ENCODE measurements at places on chromosomes 2 and 18. TPM values are rescaled to one million over a fixed set of nuclear protein-coding genes. Genes with fewer than 3 reads are reported as not detected.
A peak's percentile ranks its signal among the peaks of the same experiment; 100 is the strongest.

The FOXI3 gene
- not detected for total RNA-seq

- no peak for DNase-seq
Observed at GRCh38 chr2:173942861-173943523, 22.2 kb downstream of the SP3 start.

GRCh38 chr2:39735648-39736047, 43.4 kb downstream of the THUMPD2 start:
- no peak for DNase-seq

- no peak for DNase-seq
Observed at GRCh38 chr2:43332653-43333052, 106.2 kb upstream of the ZFP36L2 start.

DNA sequence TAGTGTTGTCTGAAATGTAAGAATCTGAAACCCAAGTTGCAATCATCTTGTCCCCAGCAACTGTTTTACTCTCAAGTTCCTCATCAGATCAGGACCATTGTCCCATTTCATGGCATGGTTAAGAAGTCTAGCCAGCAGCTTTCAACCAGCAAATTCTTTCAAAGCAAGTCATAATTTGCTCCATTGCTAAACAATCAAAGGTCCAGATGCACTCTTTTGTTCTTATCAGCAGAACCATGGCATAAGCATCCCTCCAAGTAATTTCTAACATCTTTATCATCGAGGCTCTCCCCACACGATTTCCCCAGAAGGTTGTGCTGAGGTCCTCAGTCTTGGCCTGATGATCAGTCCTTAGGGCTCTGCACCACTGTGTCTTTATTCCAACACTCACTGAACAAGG, 67.5 kb upstream of the APCDD1 start:
- no peak for DNase-seq

GRCh38 chr18:42255908-42256765, 301.1 kb downstream of the PIK3C3 start:
- no peak for DNase-seq

The CARF gene
- total RNA-seq = 9.9 TPM

The OST4 gene
- 222 TPM for total RNA-seq

- no peak for DNase-seq
Observed at GRCh38 chr18:62812242-62812641, 96.9 kb downstream of the PHLPP1 start.

The POTEC gene
- not detected for total RNA-seq

The GCKR gene
- total RNA-seq = 0.65 TPM

DNA sequence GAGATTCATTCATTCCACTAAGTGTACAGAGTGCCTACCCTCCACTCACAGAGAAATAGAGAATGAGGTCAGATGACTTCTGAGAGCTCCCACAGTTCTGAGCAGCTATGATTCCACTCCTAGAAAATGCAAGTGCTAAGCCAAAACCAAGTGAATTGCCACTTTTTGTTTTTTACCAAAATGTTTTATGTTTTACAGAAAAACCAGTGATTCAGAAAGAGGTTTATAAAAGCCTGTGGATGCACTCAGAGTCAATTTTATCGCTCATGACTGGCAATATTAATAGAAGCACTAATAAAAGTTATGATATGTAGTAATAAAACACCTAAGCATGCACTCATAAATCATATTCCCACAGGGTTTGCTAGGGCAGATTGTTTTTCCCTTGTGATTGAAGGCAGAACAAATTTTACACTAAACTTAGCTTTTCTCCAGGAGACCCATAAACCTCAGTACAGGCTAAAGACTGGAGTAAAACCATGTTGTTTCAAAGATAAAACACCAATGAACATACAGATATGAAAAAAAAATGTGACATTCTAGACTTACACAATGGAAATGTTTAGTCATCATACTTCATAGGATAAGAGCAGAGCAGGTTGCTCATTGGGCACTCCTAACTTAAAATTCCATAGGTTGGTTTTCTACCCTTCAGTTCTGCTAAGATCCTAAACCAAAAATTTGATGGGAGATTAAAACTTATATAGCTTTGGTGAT, 67.5 kb downstream of the PDK1 start:
- no peak for DNase-seq

- no peak for DNase-seq
Observed at GRCh38 chr2:170486730-170487129, 228.4 kb upstream of the SP5 start.

The RBM43 gene
- 8.5 TPM for total RNA-seq

GRCh38 chr2:179186126-179186525, 78.5 kb downstream of the SESTD1 start:
- no peak for DNase-seq

DNA sequence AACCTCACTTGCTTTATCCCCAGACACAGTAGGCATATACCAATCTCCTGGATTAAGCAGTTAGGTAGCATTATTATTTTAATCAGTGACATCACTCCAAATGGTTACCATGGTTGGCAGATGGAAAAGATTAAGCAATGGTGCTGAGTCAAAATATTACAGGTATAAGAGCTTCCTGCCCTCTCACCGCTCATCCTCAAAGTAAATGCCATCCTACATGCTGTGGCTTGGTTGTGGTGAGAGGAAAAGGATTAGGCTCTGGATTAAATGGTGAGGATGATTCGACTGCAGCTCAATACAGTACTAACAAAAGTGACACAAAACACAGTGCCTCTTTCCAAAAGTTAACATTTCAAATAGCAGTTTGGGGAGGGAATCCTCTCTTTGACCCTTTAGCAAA, 108.9 kb upstream of the ACAA2 start:
- no peak for DNase-seq

GRCh38 chr2:6694555-6694954, 171.2 kb downstream of the CMPK2 start:
- DNase-seq = no peak

DNA sequence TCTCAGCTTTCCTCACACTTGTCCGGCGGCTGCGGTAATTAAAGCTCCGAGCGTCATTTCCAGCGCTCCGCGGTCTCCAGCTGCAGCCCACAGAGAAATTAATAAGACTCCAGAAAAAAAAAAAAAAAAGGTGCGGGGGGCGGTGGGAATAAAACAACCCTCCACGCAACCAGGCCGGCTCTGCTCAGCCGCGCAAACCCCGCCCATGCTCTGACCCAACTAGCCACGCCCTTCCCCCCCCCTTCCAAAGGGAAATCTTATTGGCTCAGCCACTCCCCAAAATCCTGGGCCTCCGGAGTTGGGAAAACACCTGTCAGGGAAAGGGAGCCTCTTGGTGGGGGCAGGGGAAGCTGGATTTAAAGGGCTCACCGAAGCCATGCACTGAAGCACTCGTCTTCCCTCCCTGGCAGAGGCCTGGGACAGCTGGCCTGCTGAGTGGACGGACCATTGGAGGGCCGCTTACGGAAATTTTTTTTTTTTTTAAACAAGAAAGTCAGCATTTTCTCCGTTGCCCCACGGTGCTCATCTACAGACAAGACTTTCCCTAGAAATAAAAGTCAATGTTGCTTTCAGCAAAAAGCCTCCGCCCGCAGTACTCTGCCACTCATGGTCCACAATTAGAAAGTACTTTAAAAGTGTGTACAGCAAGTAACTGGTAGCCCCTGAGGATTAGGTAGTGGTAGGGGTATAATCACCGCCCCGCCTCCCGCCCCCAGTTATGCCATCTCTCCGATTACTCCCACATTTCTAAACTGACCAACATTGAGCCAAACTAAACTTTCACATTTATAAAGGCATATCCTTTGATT, 674 bp upstream of the ERBB4 start:
- peak; percentile 84 for DNase-seq

DNA sequence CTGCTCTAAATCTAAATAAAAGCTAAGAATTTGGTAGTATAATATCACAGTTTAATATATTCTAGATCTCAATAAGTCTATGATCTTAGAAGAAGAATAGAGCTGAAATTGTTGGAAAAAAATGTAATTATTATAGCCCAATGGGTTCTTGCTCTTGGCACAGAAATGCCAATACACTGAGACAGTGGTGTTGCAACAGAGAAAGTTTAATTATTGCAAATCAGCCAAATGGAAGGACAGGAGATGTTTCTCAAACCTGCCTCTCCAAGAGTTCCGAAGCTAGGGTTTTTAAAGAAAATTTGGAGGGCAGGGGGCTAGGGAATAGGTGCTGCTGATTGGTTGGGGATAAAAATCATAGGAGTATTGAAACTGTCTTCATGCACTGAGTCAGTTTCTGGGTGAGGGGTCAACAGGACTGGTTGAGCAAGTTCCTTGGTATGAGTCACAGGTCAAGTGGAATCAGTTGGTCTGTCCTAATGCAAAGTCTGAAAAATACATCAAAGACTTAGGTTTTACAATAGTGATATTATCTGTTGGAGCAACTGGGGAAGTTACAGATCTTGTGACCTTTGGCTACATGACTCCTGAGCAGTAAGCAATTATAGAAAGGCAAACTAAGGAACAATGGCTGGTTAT, 228.6 kb downstream of the CD226 start:
- no peak for DNase-seq

GRCh38 chr2:20231598-20232026, 6.7 kb upstream of the SDC1 start:
- no peak for DNase-seq

DNA sequence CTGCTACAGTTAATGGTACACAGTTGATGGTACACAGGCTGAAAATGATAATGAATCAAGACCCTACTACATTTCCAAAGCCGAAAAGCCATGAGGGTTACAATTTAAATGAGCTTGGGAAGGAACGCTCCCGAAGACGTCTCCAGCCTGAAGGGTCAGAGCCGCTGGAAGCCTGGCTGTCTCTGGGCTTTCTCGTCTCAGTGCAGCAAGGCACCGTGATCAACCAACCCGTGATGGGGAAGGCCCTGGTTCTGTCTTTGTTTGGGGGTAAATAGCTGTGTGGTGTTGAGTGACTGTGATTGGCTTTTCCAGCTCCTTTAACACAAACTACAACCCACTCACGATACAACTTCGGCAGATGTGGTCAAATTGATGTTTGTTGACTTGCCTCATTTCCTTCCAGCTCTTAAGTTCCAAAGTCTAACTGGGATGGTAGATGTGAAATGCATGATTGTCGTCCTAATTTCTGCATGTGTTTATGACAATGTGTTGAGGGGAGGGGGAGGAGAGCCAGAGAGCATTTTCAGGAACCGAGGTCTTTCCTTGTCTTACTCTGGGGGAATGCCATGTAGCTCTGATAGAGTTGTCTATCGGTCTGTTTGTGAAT, 59.9 kb upstream of the EML6 start:
- no peak for DNase-seq

- DNase-seq = no peak
Observed at GRCh38 chr2:239751679-239752355, 273.3 kb downstream of the NDUFA10 start.

The SLC38A11 gene
- total RNA-seq = 1.3 TPM

- peak; percentile 72 for DNase-seq
Observed at GRCh38 chr2:130726614-130727180, 2.2 kb upstream of the GPR148 start.

The MLPH gene
- total RNA-seq = 6.0 TPM

The RBM44 gene
- 1.6 TPM for total RNA-seq

GRCh38 chr2:162244541-162245031, 1.3 kb upstream of the FAP start:
- peak; percentile 82 for DNase-seq

The TRIB2 gene
- 34.5 TPM for total RNA-seq
